Activated CD4-positive, CD25-positive, alpha-beta regulatory T cell treated with anti-CD3 and anti-CD28 coated beads, Interleukin-2, amount 50 U/mL, for 16 hours (primary cell): ENCODE measurements at places on chromosomes 2 and 18.

- no peak for DNase-seq
These were observed 319.3 kb downstream of the PTPRM start for GRCh38 chr18:7886436-7886835.

- no peak for DNase-seq
These were observed 68.0 kb downstream of the BOLA3 start for GRCh38 chr2:74079522-74080341.

DNA sequence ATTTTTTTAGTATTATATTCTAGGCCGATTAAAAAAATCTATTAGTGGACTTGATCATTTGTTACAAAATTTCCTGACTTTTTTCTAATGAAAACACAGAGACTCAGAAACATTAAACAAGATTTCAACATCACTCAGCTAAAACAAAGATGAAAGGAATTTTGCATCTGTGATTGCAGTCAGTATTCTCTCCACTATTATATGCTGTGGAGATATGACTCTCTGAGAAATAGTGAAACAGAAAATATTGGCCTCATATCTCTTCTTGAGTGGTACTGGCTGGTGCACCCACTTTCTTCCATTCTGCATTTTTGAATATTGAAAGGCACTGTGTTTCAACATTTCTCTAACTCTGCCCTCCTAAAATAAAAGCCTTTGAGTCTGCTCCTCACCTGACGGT, 914.2 kb downstream of the TSN start:
- DNase-seq = no peak

DNA sequence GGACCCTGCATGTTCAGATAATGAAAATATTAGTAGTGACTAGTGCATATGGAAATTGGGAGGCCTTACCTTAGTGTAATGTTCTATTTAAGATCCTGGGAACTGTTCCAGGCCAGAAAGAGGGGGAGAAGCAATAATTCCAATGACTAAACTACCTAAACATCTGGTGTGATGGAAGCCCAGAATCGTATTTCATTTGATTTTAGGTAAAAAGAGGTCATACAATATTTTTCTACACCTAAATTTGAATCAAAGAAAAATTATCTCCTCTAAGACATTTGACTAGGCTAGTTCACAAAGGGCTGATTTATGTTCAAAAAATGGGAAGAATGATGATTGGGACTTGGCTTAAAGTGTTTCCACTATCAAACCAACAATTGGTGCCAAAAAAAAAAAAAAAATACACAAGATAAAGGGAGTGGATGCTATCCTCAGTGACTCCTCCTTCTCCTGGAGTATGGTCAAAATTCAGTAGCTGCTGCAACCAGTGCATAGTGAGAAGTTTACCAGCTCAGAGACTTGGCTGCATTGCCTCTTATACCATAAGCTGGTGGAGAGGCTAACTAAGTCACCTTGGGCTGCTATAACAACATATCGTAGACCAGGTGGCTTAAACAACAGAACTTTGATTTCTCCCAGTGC, 1038.3 kb upstream of the ACVR2A start:
- no peak for DNase-seq

GRCh38 chr18:51519571-51519970, 322.1 kb upstream of the MEX3C start:
- DNase-seq = no peak

GRCh38 chr2:54191361-54192135, 64.5 kb downstream of the TSPYL6 start:
- no peak for DNase-seq

DNA sequence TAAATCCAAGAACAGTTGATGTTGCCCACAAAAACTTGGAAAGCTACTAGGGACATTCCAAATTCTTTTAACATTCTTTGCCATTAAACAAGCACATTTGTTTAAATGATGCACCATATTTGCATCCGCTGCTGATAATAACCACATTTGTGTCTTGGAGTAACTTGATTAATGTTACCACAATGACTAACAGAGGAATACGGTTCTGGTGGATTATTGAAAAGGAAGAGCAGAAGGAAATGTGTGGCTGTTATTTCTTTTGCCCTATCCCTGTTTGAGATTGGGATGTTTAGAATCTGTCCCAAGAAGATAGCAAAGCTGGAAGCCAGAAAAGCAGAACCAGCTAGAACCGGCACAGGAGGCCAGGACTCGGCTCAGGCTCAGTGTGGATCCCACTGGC, 39.2 kb upstream of the RASGRP3 start:
- DNase-seq = no peak

- no peak for DNase-seq
These were observed 288.2 kb upstream of the ST6GAL2 start for GRCh38 chr2:107174171-107174570.

DNA sequence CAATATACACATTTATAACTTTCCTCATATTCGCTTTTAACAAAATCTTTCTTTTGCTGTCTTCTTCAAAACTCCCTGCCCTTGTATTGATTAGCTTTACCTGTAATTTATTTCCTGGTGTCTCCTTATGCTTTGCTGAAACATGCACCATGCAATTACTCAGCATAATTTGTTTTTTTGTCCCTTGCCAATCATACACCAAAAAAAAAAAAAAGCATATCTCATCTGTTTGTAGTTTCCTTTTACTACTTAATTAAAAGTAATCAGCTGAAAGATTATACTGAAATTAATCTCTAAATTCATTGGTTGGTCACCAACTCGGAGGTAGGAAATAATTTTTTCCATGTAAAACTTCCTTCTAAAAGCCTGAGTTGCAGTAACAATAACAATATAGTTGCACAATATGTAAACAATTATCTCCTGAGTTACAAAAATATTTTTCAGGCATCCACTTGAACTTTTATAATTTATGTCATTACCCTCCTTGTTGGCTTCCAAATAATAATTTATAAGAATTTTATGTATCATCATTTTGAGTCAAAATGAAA, 53.0 kb upstream of the ROCK1 start:
- no peak for DNase-seq

GRCh38 chr2:151762694-151763093, 28.4 kb upstream of the NEB start:
- DNase-seq = no peak

GRCh38 chr2:97712693-97713295, 582 bp upstream of the ZAP70 start:
- no peak for DNase-seq

- no peak for DNase-seq
These were observed 324.4 kb downstream of the LRRTM1 start for GRCh38 chr2:79980116-79980515.

GRCh38 chr18:26547646-26548414, 523 bp downstream of the KCTD1 start:
- no peak for DNase-seq

GRCh38 chr2:31246184-31246852, 12.4 kb downstream of the EHD3 start:
- DNase-seq = no peak

DNA sequence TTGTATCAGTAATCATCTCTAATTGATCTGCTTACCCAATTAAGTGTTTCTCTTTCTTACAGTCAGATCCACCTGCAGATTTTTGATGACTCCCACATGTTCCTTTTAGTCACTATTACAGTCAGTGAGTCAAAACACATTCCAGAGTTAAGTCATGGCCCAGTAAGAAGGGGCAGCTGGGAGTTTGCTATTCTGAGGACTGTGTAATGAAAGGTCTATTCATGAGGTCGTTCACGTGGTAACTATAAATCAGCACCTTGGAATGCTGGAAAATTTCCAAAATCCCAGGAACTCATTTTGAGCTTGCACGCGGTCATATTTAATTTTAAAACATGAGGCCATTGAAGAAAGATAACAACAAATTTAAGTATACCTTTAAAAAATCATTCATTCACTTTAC, 252.5 kb downstream of the XIRP2 start:
- DNase-seq = no peak

- DNase-seq = no peak
These were observed 13.6 kb downstream of the ABI2 start for GRCh38 chr2:203341741-203342310.

- DNase-seq = no peak
These were observed 305.2 kb downstream of the MYCN start for GRCh38 chr2:16245481-16246054.

GRCh38 chr2:202410092-202410491, 34.0 kb downstream of the BMPR2 start:
- no peak for DNase-seq

- DNase-seq = no peak
These were observed 303.7 kb downstream of the PTPRM start for GRCh38 chr18:7870855-7871254.

DNA sequence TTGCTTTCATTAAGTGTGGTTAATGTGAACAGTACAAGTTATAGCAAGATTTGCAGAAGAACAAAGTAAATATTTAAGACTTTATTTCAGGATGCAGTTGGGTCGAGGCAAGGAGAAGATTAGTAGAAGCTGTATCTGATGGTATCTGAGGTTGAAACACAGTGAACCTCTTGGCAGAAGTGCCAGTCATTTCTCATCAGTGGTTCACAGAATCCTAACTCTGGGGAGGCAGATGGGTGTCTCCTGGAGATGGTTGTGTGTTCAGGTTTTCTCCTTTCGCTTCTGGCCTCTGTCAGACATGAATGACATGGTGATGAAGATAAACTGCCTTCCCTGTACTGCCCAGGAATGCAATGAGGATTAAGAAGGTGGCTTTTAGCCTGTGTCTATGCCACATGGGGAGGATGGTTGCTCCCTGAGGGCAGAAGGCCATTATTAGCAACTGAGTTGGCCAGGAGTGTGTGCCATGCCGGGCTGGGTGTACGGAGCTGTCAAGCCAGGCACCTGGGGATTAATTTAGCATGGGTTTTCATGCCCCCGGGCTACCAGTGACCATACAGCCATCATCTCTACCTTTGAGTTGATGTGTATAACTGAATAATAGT, 28.0 kb downstream of the MGAT5 start:
- DNase-seq = no peak

- DNase-seq = no peak
These were observed 235.9 kb downstream of the DSEL start for GRCh38 chr18:67280486-67281242.
